Stimulated activated memory B cell treated with anti-CD40 and anti-IgM and Interleukin-4, amounts not matched to agents 10 μg/mL and 1 μg/mL and 100 μg/mL, for 72 hours (primary cell): ENCODE measurements at places on chromosomes 2 and 18.

GRCh38 chr2:46653539-46653938, 174.2 kb downstream of the TMEM247 start:
- no peak for ATAC-seq
- H3K4me3 ChIP-seq, result no peak overlapping the region
- no peaks in the 10 kb centered on the region for H3K36me3 ChIP-seq
- peaks cover 7% of the 10 kb centered on the region for H3K4me1 ChIP-seq
- no peaks in the 10 kb centered on the region for H3K27me3 ChIP-seq
- no peak overlapping the region for H3K27ac ChIP-seq

DNA sequence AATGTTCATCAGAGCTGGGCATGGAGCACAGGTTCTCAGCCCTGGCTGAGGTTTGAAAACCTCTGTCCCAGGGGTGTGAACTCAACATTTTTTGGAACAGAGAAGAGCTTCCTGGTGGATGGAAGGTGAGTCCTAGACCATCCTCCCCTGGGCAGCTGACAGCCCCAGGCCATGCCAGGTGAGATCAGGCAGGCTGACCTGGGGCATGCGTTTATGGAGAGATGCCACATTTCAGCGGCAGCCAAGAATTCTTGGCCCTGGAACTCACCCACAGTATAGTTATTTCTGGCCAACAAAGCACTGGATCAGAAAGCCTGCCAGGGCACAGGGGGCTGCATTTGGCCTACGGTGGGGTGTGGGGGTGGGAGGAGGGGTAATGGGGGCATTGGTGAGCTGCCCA, 83.8 kb downstream of the EDAR start:
- ATAC-seq, result no peak
- no peak overlapping the region for H3K4me3 ChIP-seq
- no peak overlapping the region for H3K27ac ChIP-seq
- H3K4me1 ChIP-seq, result no peaks in the 10 kb centered on the region

DNA sequence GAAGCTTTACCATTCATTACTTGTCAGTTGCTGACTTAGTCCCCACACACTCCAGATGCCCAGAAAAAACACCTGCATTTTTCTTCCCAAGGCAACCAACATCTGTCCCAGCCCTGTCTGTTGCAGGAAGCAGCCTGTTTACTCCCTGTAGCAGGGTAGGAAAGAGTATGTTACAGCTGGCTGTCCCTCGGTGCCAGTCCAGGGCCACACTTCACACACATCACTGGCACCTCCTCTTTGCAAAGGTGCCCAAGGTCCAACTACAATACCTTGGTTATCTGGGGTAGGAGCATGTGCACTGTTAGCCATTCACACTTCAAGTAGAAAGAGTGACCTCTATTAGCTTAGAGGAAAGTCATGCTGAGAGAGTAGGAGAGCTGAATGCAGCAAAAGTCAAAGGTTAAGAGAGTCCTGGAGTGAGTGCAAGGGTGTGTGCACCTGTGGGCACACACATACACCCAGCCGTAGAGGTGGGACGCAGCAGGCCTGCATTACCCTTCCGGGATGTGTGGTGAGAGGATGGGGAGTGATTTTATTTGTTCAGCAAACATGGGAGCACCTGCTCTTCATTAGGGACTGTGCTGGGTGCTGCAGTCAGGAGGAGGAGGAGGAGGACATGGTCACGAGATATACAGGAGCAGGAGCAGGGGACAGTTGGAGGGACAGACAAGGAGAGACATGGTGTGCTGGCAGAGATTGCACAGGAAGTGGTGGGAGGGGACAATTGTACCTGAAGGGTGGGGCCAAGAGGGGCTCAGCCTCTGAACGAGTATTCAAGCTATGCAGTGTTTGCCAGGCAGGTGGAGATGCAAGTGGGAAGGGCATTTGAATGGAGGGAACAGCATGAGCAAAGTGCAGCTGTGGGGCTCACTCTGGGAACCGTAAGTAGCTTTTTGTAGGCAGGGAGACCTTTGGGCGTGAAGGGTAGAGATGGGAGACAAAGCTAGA, 69.8 kb downstream of the TSN start:
- H3K4me3 ChIP-seq, result no peak overlapping the region
- peaks cover 19% of the 10 kb centered on the region for H3K27me3 ChIP-seq
- no peak for ATAC-seq
- H3K27ac ChIP-seq, result no peak overlapping the region

- no peak overlapping the region for H3K27ac ChIP-seq
- H3K27me3 ChIP-seq, result no peaks in the 10 kb centered on the region
- H3K36me3 ChIP-seq, result no peaks in the 10 kb centered on the region
- no peak overlapping the region for H3K4me3 ChIP-seq
- no peak for ATAC-seq
Observed at GRCh38 chr18:78716022-78716421, 263.6 kb upstream of the SALL3 start.

DNA sequence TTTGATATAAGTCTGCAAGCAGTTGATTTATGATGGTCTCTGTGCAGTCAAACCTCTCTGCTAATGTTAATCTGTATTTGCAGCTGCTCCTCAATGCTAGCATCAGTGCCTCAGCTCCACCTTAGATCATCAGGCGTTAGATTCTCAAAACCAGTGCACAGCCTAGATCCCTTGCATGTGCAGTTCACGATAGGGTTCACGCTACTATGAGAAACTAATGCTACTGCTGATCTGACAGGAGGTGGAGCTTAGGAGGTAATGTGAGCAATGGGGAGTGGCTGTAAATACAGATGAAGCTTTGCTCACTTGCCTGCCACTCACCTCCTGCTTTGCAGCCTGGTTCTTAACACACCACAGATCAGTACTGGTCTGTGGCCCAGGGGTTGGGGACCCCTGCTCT, 18.4 kb downstream of the RBKS start:
- H3K4me3 ChIP-seq, result no peak overlapping the region
- H3K27me3 ChIP-seq, result no peaks in the 10 kb centered on the region
- peaks cover 17% of the 10 kb centered on the region for H3K36me3 ChIP-seq
- no peak for ATAC-seq
- H3K4me1 ChIP-seq, result no peaks in the 10 kb centered on the region

DNA sequence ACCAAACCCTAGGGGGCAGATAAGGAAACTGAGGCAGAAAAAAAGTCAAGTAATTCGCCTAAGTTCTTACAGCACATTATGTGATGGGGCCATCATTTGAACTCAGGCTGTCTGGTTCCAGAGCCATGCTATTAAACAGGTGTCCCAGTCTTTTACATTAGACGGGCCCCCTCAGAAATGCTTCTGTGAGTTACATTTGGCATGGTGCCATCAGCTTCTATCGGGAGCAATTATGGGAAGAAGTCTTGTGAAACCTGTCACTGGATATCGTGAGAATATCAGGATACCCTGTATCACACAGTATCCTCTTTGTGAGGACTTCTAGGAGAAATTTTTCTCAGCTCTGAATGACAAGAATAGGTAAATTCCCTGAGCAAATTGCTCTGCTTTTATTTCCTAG, 143.7 kb upstream of the NOSTRIN start:
- H3K27me3 ChIP-seq, result no peaks in the 10 kb centered on the region
- no peak overlapping the region for H3K27ac ChIP-seq
- H3K4me3 ChIP-seq, result no peak overlapping the region
- H3K36me3 ChIP-seq, result no peaks in the 10 kb centered on the region
- ATAC-seq, result no peak
- H3K4me1 ChIP-seq, result no peaks in the 10 kb centered on the region

DNA sequence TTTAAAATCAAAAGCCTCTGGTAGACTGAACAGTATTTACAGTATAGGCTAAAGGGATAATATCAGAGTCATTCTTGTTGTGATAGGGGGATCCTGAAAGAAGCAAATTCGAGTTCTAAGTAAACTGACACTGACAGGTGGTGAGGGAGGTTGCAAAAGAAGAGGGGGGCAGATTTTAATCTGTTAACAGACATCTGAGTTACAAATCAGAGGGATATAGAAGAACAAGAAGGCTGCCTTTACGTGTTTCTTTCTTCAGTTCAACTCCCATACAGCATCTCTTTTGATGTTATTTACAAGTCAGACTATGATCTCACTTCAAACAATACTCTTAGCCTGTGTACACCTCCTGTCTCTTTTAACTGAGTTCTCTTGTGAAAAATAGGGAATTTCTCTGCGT, 16.3 kb upstream of the ITGA4 start:
- H3K4me1 ChIP-seq, result peaks cover 22% of the 10 kb centered on the region
- no peak overlapping the region for H3K27ac ChIP-seq
- ATAC-seq, result no peak
- H3K36me3 ChIP-seq, result no peaks in the 10 kb centered on the region
- no peaks in the 10 kb centered on the region for H3K27me3 ChIP-seq

- H3K4me3 ChIP-seq, result no peak overlapping the region
- H3K27ac ChIP-seq, result no peak overlapping the region
- no peaks in the 10 kb centered on the region for H3K36me3 ChIP-seq
- ATAC-seq, result no peak
- peaks cover 8% of the 10 kb centered on the region for H3K4me1 ChIP-seq
Observed at GRCh38 chr2:37809931-37810570, 115.0 kb upstream of the RMDN2 start.

DNA sequence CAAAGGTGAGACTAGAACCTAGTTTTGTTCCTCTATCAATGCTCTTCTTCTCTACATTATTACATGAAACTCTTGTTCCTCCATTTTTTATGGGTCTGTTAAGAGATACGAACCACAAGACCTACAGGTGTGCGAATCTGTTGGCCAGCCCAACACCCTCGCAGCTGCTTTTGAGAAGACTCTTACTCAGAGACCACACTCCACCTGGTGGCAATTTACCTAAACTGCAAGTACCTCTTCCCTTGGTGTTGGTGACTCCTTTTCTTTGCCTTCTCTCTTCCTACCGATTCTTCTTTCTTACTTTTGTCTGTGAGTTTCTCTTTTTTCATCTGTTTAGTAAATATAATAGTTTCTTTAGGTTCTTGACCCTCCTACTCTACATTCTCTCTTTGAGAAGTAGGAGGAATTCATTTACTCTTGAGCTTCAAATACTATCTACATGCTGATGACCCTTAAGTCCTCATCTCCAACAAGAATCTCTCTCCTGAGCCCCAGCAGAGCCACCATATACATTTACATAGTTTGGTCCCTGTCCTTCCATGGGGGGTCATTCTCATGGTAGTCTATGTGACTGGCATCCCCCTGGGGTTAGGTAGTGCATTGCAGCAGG, 81.8 kb upstream of the GAREM1 start:
- no peak overlapping the region for H3K27ac ChIP-seq
- peaks cover 11% of the 10 kb centered on the region for H3K27me3 ChIP-seq
- H3K36me3 ChIP-seq, result no peaks in the 10 kb centered on the region
- H3K4me1 ChIP-seq, result peaks cover 11% of the 10 kb centered on the region
- no peak overlapping the region for H3K4me3 ChIP-seq

DNA sequence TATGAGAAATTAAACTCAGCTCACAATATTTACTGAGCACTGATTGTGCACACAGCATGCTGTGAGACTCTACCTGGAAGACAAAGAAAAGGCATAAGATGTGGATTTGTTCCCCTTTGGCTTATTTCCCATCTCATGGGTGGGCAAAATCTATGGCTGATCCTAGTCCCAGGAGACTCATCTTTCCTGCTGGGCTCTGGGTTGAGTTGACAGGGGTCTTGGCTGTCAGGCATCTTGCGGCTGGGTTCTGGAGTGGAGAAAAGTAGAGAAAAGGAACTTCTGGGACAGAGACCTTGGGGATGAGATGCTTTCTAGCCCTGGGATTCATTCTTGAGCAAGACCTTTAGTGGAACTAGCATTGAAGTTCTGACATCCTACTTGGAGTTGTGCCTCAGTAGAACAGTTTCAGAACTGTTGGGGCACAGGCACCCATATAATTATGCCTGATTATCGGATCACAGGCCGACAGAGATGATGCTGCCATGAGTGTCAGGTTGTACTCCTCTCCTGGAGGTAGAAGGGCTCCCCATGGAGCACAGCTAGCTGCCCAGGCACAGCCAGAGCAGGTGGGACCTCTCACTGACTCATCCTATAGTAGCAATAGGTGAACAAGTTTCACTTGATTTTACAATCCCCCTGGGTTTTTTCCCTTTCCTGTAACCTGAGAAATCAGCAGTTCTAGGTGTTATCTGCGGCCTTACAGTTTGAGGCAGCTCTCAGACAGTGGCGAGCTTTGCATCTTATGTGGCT, 260.9 kb downstream of the CYRIA start:
- no peaks in the 10 kb centered on the region for H3K27me3 ChIP-seq
- H3K27ac ChIP-seq, result no peak overlapping the region
- no peaks in the 10 kb centered on the region for H3K36me3 ChIP-seq
- ATAC-seq, result no peak
- H3K4me1 ChIP-seq, result no peaks in the 10 kb centered on the region

DNA sequence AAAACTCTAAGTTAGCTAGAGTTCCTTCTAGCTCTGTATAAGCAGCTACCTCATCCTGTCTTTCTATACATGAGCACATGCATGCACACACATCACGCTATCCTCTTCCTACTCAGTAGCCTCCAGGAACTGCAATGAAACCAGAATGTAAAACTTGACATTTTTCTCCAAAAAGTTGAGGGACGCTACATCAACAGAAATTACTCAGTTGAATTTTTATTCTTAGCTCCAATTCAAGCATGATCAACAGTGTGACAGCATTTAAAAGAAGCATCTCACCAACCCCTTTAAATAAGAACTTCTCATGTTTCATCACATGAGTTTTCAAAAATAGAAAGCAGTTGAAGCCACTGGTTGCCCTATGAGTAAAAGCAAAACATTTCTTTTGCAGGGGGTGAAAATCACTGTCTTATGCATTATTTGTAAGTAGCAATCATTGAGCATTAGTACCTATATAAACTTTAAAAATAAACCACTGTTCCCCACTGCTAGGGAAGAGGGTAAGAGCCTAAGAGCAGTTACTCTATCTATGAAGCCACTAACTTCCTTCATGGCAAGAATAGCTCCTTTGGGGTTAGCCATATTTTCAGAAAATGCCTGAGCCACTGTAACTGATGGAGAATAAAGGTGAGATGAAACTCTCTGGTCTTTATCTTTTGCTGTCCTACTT, 77.9 kb upstream of the ARL5A start:
- H3K27ac ChIP-seq, result peak overlapping the region; percentile 22
- H3K27me3 ChIP-seq, result no peaks in the 10 kb centered on the region
- ATAC-seq, result peak; percentile 63
- H3K4me3 ChIP-seq, result no peak overlapping the region
- H3K36me3 ChIP-seq, result no peaks in the 10 kb centered on the region

DNA sequence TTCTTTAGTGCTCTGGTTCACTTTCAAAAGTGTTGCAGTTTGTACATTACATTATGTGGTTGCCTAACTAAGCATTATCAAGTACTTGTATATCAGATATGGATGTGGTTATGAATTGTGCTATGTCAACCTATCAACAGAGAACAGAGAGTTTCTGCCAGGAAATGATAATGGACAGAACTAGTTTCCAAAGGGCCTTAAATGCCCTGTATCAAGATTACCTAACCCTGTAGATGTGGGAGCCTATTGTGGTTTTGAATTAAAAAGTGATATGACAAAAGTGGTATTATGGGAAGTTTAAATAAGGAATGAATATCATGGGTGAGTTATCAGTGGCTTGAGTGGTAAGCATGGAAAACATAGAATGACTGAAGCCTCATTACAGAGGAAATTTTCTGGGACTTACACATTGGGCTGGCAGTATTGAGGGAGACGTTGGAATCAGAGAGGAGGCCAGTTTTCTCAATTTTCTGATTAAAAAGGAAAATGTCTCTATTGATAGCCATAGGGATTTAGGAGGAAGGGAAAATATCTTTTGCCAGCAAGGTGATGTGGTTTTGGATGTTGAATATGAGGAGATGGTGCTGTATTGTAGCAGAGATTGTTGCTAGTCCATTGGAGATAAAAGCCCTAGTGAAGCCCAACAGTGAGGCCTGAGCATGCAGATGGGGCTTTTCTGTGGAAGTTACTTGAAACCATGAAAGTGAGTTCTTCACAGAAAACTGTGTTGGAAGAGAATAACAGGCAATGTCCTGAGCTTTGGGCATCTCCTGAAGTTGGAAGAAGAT, 140.7 kb downstream of the TTC27 start:
- peaks cover 21% of the 10 kb centered on the region for H3K36me3 ChIP-seq
- no peak overlapping the region for H3K4me3 ChIP-seq
- no peaks in the 10 kb centered on the region for H3K27me3 ChIP-seq
- no peak for ATAC-seq
